ENCODE measurements at places on chromosomes 7 and 10. TPM values are rescaled to one million over a fixed set of nuclear protein-coding genes. Genes with fewer than 3 reads are reported as not detected.

PPP3CB gene
- total RNA-seq, result 40.1 TPM

- no peak for DNase-seq
- peaks cover 5% of the 10 kb centered on the region for H3K27me3 ChIP-seq
- H3K4me3 ChIP-seq, result no peak overlapping the region
- H3K4me1 ChIP-seq, result peaks cover 13% of the 10 kb centered on the region
- H3K27ac ChIP-seq, result no peak overlapping the region
Measured at GRCh38 chr10:93742633-93743349, 14.9 kb upstream of the LGI1 start.

DNA sequence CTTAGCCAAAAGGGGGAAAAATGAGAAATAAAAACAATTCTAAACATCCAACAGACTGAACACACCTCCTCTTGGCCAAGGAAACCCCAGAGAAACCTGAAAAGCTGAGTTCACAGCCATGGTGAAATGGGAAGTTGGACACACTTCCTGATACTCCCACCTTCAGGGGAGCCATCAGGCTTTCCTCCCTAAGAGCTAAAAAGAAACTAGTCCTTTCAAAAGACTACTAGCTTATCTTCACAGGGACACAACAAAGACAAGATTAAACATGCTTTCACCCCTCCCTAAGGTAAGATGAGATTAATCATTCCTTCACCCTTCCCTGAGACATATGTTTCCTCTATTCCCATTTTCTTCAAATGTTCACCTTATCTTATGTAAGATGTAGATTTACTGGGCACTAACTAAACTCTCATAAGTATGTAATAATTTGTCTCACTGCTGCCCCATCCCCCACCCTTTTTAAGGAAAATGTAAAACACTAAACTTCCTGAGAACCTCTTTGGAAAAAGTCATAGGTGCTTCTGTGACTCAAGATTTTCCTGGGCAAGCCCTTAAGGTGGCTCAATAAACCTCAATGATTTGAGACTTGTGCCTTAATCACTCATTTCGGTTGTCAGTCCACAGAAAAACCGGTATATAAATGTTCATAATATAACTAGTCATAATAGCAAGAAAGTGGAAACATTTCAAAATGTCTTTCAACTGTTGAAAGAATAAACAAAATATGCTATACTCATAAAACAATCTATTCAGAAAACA is 40.5 kb downstream of the HTR7 start:
- no peak overlapping the region for H3K4me3 ChIP-seq
- no peak for DNase-seq
- no peaks in the 10 kb centered on the region for H3K36me3 ChIP-seq
- H3K27me3 ChIP-seq, result no peaks in the 10 kb centered on the region

GRCh38 chr10:117860823-117861222 is 185.9 kb downstream of the RAB11FIP2 start:
- no peaks in the 10 kb centered on the region for H3K36me3 ChIP-seq
- H3K4me1 ChIP-seq, result no peaks in the 10 kb centered on the region
- peaks cover 5% of the 10 kb centered on the region for H3K27me3 ChIP-seq
- no peak overlapping the region for H3K27ac ChIP-seq
- no peak for DNase-seq

DNA sequence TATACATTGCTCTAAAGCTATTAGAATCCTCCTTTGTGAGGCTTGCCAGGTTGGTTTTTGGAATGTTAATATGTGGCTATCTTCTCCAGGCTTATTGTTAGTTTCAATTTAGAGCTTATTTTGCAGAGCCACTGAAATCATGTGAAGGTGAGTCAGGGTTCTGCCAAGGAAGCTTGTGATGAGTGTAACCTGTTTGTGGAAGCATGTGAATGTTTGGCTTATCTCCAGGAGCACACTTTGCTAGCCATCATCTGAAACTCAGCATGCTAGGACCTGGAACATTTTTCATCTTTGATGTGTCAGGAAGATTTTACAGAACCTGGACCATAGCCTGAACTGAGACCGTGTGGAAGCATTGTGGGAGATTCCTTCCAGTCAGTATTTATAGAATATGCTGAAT is 197.3 kb downstream of the PPP1R9A start:
- no peak overlapping the region for H3K27ac ChIP-seq
- no peaks in the 10 kb centered on the region for H3K27me3 ChIP-seq
- no peaks in the 10 kb centered on the region for H3K36me3 ChIP-seq
- no peaks in the 10 kb centered on the region for H3K4me1 ChIP-seq
- no peak for DNase-seq

- no peak for DNase-seq
- no peak overlapping the region for H3K4me3 ChIP-seq
- H3K27me3 ChIP-seq, result no peaks in the 10 kb centered on the region
- H3K36me3 ChIP-seq, result no peaks in the 10 kb centered on the region
- no peak overlapping the region for H3K27ac ChIP-seq
- no peaks in the 10 kb centered on the region for H3K4me1 ChIP-seq
Measured at GRCh38 chr7:110839866-110840265, 251.1 kb upstream of the LRRN3 start.

All from osteoblast (primary cell).